ENCODE measurements at places on chromosomes 2 and 18.

DNA sequence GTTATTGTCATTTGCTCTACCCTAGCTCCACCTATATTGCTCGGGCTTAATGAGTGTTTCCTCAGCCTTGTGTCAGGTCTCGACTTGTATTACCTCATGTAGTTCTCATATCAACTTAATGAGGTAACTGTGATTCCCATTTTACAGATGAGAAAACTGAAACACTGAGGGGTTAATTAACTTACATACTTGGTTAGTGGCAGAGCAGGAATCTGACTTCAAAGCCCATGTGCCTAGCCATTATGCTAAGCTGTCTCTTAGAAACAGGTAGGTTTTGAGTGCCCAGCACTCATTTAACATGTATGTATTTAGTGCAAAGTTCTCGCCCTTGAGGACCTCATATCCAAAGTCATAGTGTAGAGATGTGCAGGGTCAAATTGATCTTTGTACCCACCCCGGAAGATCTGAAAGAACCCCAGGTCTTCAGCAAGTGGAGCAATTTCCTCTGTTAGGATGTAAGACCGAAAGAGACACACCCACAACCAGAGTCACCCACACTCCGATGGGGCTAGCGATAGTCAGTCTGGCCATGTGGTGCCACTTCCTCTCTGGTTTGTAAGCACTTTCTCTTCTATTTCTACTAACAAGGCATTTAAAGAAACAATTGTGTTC is 121.0 kb upstream of the SLC39A10 start:
- H3K36me3 ChIP-seq = no peaks in the 10 kb centered on the region
- H3K4me1 ChIP-seq = no peaks in the 10 kb centered on the region
- no peak for DNase-seq

- H3K27ac ChIP-seq = no peak overlapping the region
- H3K27me3 ChIP-seq = peaks cover 2% of the 10 kb centered on the region
- no peak for DNase-seq
- H3K36me3 ChIP-seq = no peaks in the 10 kb centered on the region
- no peak overlapping the region for H3K4me3 ChIP-seq
Measured at GRCh38 chr2:99573634-99574251, 83.9 kb upstream of the REV1 start.

DNA sequence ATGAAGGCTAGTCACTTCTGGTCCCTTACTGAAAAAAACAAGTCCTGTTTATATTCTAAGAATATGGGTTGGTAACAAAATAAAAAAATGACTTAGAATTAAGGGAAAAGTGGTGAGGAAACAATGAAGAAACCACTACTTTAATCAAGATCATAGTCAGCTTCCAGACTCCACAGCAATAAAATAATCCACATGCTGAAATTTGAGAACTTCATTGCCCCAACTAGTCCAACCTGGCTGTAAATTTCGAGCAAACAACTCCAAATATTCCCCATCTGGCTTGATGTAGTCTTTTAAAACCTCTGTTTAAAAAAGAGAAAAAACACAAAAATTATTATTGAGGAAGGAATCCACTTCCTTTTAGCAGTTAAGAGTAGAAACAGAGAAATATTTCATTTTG is 32.5 kb downstream of the METTL4 start:
- no peak overlapping the region for H3K4me3 ChIP-seq
- DNase-seq = no peak
- no peaks in the 10 kb centered on the region for H3K36me3 ChIP-seq
- peaks cover 7% of the 10 kb centered on the region for H3K4me1 ChIP-seq
- peaks cover 2% of the 10 kb centered on the region for H3K27me3 ChIP-seq

- no peaks in the 10 kb centered on the region for H3K27me3 ChIP-seq
- no peak overlapping the region for H3K27ac ChIP-seq
- no peak for DNase-seq
- no peaks in the 10 kb centered on the region for H3K36me3 ChIP-seq
- H3K4me1 ChIP-seq = no peaks in the 10 kb centered on the region
Measured at GRCh38 chr2:145012806-145013205, 492.9 kb upstream of the ZEB2 start.

GRCh38 chr18:61334951-61335683 is 1.9 kb downstream of the CDH20 start:
- H3K36me3 ChIP-seq = no peaks in the 10 kb centered on the region
- no peak overlapping the region for H3K27ac ChIP-seq
- H3K4me1 ChIP-seq = peaks cover 5% of the 10 kb centered on the region
- H3K4me3 ChIP-seq = peak overlapping the region; percentile 92

- H3K27ac ChIP-seq = no peak overlapping the region
- H3K4me1 ChIP-seq = peaks cover 25% of the 10 kb centered on the region
- no peak overlapping the region for H3K4me3 ChIP-seq
- H3K27me3 ChIP-seq = no peaks in the 10 kb centered on the region
Measured at GRCh38 chr2:65300761-65301711, 73.4 kb downstream of the ACTR2 start.

- H3K4me1 ChIP-seq = no peaks in the 10 kb centered on the region
- no peaks in the 10 kb centered on the region for H3K36me3 ChIP-seq
- no peak overlapping the region for H3K4me3 ChIP-seq
- no peak for DNase-seq
- peaks cover 2% of the 10 kb centered on the region for H3K27me3 ChIP-seq
Measured at GRCh38 chr2:63667132-63667700, 78.5 kb downstream of the MDH1 start.

DNA sequence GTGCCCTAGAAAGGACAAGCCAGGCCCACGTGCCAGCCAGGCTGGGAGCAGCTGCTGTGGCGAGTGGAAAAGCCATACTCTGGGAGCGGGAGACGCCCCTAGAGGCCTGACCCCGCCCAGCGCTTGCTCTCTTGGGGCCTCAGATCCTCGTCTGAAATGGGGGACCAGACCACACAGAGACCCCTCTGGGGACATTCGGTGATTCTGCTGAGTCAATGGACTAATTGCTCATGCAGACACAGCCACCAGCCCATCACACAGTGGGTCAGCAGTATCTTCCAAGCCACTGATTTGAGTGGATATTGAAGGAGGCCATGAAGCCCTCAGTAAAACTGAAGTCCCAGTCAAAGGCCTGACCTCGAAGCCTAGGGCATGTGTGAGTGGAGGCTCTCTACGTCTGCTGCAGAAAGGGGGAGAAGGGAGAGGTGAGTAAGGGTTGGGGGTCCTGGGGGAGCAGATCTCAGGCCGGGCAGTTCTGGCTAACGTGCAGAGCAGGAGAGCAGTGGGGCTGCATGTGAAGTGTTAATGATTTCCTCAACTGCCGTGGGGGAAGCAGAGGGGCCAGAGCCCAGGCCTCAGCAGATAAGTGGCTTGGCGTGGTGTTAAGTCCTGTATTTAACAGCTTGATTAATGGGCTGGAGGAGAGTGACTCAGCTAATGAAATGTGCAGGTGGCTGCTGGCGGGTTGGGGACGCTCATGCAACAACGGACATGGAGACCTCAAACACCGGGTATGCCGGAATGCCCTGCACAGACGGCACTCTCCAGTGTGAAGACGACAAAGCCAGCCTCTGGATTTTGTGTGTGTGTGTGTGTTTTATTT is 104.4 kb upstream of the TWIST2 start:
- DNase-seq = no peak
- H3K4me3 ChIP-seq = no peak overlapping the region
- no peaks in the 10 kb centered on the region for H3K36me3 ChIP-seq

DNA sequence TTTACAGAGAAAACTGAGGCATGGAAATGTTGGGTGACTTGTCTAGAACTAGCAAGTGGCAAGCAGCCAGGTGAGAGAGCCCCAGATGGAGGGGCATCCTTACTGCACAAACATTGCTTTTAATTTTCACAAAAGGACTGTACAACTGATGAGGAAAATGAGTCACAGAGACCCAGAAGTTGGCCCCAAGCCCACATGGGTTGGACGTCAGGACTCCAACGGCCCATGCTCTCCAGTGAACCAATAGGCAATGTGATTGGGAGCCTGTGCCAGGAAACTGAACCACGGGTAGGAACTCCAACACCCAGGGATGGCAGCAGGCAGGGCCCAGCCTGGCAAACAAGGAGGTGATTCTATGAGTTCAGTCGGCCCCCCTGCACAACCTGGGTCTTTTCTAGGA is 50.8 kb downstream of the PID1 start:
- no peaks in the 10 kb centered on the region for H3K27me3 ChIP-seq
- no peaks in the 10 kb centered on the region for H3K4me1 ChIP-seq
- no peak for DNase-seq
- no peak overlapping the region for H3K27ac ChIP-seq

DNA sequence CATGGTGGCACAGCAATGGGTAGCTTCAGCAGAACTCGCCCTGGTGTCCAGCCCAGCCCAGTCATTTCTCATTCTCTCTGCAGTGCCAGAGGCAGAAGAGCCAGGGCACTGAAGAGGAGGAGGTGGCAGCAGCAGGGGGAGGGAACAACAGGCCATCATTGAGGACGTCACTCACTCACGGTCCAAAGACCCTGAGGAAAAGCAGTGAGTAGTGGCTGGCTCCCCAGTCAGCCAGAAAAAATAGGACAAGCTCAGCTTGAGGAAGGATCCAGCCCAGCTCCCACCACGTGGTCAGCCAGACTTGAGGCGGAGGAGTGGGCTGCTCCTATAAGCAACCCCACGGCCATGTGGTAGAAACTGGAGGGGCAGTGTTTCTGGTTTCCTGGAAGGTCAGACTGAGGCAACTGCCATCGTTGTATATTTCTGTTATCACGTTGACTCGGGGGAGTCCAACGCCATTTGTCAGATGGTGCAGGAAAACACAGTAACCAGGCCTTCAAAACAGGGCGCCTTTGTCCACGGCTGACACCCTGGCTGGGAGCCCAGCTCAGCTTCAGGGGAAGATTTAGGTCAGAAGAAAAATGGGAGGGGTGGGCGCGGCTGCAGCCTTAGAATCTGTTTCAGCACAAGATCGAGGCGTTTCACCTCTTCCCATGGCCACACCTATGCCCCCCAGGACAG is 19.0 kb upstream of the TMEM247 start:
- H3K36me3 ChIP-seq = no peaks in the 10 kb centered on the region
- DNase-seq = no peak
- no peak overlapping the region for H3K4me3 ChIP-seq
- H3K27ac ChIP-seq = no peak overlapping the region
- peaks cover 2% of the 10 kb centered on the region for H3K27me3 ChIP-seq

GRCh38 chr2:209470466-209470865 is 46.6 kb downstream of the MAP2 start:
- no peak overlapping the region for H3K27ac ChIP-seq
- no peak overlapping the region for H3K4me3 ChIP-seq
- no peaks in the 10 kb centered on the region for H3K4me1 ChIP-seq
- H3K36me3 ChIP-seq = no peaks in the 10 kb centered on the region
- DNase-seq = no peak

DNA sequence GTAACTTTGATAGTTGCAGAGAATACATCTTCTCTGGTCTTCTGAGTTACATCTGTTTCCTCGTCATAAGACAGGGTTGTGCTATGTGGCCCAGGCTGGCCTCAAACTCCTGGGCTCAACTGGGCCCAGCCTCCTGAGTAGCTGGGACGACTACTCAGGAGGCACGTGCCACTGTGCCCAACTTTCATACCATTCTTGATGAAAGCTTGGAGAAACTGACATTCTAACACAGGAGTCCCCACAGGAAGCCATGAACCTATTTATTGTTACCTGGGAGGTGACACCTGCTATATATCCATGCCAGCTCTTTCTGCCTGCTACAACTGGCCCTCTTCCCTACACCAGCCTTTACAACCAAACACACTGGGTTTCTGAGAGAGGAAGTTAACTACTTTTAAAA is 19.1 kb downstream of the EIF2AK3 start:
- H3K27me3 ChIP-seq = no peaks in the 10 kb centered on the region
- H3K4me1 ChIP-seq = peaks cover 10% of the 10 kb centered on the region
- no peaks in the 10 kb centered on the region for H3K36me3 ChIP-seq
- H3K27ac ChIP-seq = no peak overlapping the region
- DNase-seq = no peak

DNA sequence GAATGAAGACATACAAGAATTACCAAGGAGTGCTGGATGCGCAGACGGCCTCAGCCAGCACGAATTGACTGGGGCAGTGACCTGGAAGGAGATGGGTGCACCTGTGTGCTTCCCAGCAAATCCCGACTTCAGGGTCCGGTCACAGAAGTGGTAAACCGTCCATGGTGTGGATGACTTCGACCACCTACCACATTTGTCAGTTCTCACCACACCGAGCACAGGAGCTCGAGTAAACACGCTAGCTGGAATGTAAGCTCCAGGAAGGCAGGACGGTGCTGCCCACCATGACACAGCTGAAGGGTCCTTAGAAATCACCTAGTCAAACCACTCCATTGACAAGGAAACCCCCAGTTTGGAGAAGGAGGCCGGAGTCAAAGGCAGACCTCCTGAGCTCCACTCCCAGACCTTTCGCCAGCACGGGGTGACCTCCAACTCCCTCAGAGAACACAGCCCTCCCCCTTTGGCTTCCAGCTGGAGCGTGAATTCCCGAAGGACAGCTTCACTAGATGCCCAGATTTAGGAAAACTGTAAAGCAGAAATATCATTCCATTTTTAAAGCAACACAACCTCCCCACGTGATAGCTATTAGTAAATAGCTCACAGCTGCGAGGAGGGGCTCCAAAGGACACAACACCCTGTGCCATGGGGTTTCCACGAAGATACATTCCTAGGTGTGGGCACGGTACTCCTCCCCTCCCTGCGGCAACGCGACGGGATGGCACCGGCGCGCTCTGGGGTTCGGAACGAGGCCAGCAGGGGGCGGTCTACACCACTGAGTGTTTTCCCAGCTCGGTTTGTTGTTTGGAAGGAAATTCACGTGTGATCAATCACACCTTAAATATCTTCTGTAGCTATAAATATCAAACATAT is 34.1 kb upstream of the GNAL start:
- H3K27ac ChIP-seq = peak overlapping the region; percentile 65
- H3K36me3 ChIP-seq = no peaks in the 10 kb centered on the region
- peaks cover 9% of the 10 kb centered on the region for H3K27me3 ChIP-seq

- H3K4me1 ChIP-seq = peaks cover 3% of the 10 kb centered on the region
- H3K27me3 ChIP-seq = no peaks in the 10 kb centered on the region
- peak; percentile 29 for DNase-seq
- no peak overlapping the region for H3K4me3 ChIP-seq
- no peaks in the 10 kb centered on the region for H3K36me3 ChIP-seq
Measured at GRCh38 chr18:27400001-27400400, 214.9 kb upstream of the CHST9 start.

DNA sequence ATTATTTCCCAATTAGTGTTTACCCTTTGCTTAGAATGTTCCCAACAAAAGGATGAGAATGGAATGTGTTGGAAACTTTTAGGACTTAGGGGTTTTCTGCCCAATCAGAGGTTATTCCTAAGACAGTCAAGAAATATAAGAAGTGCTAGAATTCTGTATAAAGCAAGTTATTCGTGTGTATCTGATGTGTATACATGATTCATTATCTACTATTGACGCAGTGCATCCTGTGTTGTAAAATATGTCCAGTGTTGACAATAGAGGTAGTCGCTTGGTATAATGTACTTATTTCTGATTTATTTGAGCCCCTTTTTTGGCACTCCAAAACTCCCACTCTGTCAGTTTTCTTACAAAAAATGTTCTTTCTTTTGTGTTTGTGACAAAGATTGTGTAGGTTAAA is 881 bp downstream of the PIKFYVE start:
- H3K36me3 ChIP-seq = peaks cover 6% of the 10 kb centered on the region
- H3K27ac ChIP-seq = peak overlapping the region; percentile 96
- H3K4me3 ChIP-seq = peak overlapping the region; percentile 98
- H3K4me1 ChIP-seq = peaks cover 18% of the 10 kb centered on the region

- no peaks in the 10 kb centered on the region for H3K4me1 ChIP-seq
- H3K4me3 ChIP-seq = no peak overlapping the region
- no peaks in the 10 kb centered on the region for H3K36me3 ChIP-seq
- DNase-seq = no peak
Measured at GRCh38 chr18:64936671-64937070, 787.8 kb upstream of the LINC00305 start.
